ENCODE measurements at places on chromosomes 3 and 15. TPM values are rescaled to one million over a fixed set of nuclear protein-coding genes. Genes with fewer than 3 reads are reported as not detected.

SQOR gene
- total RNA-seq: 47.3 TPM

GRCh38 chr3:138054057-138054456 is 44.1 kb downstream of the CLDN18 start:
- no peak for DNase-seq

DNA sequence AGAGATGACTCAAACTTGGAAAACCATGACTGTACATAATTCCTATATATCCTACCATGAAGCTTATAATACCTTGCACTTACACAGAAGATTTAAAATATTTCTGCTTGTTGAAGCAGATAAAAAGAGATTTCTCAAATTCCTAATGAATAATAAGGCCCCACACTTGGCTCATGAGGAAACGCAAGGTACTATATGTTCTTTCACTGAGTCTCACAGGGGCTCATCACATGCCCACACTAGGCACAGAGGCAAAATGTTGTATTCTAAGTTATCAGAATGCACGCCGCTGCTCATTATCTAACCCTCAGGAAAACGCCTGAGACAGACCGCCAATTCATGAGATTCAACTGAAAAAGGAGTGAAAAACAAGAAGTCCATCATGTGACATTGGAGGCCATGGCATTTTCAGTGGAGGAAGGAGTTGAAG is 5.6 kb downstream of the MYO1E start:
- DNase-seq: no peak

- DNase-seq: peak; percentile 27
These were observed 1.3 kb downstream of the ADAM10 start for GRCh38 chr15:58748040-58748851.

DNA sequence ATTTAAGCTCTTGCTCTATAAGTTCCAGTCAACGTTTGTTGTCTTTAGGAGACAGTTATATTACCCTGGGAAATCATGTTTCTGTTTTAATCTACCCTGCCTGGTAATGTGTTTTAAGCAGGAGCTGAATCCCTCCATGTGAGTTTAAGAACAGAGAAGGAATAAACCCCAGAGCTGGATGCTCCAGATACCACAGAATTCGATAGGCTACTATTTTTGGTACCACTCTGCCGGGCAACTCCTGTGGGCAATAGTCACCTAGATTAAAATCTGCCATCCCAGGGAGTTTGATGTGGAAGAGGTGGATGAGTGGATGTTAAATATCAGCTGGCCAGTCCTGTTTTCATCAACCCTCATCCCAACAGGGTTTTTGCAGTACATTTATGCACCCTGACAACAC is 20.4 kb downstream of the NUDT16 start:
- DNase-seq: no peak

DNA sequence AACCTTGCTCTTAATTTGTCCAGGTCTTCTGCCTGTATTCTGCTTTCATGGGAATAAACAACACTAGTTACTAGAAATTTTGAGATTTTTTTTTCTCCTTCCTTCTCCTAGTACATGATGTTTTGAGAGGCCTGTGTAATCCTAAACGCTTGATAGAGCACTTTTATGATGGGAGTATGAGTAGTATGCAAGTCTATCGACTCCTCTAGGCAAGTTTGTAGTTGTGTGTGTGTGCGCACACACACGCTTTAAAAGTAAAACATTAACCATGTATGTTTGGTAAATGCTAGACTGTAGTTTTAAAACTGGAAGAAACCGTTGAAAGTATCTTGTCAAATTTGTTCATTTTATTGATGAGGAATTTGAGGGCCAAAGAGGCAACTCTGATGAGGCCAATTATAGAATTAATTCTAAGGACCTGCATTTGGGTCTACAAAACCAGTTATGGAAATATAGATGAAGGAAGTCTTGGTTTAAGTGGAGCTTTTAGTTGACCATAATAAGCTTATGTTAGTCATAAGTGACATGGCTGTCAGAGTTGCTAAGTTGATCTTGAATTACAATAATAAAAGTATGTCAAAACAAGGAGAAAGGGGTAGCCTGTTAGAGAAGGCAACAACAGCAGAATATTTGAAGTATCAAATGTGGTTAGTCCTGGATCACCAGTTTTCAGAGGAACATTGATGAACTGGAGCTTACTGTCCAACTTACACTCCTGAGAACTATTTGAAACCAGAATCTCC is 47.1 kb downstream of the AKAP13 start:
- DNase-seq: no peak

DNA sequence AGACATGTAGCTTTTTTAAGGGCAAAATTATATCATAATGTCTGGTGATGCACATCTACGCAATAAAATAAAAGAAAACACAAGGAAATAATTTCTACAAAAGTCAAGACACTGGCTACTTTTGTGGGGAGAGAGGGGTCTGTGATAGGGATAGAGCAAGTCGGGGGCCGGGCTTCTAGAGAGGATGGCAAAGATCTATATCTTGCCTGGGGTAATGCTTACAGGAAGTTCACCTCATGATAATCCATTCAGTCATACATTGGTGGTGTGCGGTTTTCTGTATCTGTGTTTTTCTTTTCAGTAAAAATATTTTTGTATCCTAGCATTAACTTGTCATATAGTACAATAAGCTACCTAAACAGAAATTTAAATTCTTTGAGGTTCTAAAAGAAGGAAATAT is 178.8 kb downstream of the ARRDC4 start:
- no peak for DNase-seq

Data from CD4-positive, CD25-positive, alpha-beta regulatory T cell (primary cell).